Right hindlimb (tissue), 1 donor: ENCODE measurements at places on chromosomes 5 and 9.
A peak's percentile ranks its signal among the peaks of the same experiment; 100 is the strongest.

GRCh38 chr5:146796144-146796543 is 82.4 kb downstream of the PPP2R2B start:
- no peak for DNase-seq

DNA sequence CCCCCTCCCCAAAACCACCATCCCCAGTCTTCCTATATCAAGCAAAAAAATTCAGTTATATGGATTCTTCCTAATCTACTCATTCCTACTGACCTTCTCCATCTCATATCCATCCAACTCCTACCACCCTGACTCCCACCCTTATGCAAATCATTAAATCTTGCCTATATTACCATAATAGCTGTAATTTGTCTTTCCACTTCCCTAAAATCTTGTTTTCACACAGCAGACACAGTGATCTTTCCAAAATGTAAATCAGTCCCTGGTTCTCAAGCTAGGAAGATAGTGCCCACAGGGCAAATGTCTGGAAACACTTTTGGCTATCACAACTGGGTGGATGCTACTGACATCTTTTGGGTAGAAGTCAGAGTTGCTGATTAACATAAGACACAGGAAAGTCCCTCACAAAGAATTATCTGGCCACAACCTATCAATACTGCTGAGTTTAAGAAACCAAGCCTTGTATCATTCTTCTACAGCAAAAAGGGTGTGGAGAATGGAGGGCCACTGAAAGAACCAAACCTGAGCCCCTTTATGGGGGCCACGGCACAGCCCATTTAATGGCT is 1.4 kb downstream of the SRA1 start:
- DNase-seq: no peak

DNA sequence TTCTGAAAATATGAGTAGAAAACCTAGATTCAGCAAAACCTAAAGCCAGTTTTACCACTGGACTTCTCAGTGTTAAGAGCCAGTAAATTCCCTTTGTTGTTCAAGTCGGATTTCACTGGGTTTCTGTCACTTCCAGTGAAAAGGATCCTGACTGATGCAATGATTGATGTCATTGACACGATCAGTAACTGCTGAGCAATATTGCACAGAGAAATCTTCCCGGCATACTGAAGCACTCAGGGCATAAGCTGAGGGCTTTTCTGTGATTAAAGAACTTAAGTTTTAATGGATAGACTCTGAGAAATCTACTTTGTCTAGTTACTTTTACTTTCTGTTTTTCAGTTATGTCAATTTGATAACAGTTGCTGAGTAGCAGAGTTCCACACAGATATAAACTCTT is 61.9 kb downstream of the DENND1A start:
- DNase-seq: no peak

- DNase-seq: no peak
Observed at GRCh38 chr5:179403426-179404147, 58.3 kb upstream of the ADAMTS2 start.

DNA sequence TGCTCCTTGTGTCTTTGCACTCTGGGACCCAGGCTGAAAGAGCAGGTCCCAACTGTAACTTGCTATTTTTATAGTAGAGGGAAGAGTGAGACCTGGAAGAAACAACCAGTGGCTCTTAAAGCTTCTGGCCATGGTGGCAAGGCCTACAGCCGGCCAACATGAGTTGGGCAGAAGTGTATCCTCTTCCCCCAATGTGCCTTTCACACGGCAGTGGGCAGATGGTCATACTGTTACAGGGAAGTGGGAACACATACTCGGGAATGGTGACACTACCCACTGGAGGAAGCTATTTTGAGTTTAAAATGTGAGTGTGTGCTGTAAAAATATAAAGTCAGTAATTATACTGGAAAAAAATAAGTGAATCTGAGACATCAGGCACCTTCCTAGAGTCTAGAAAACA is 116.0 kb downstream of the MVB12B start:
- DNase-seq: no peak

- no peak for DNase-seq
Observed at GRCh38 chr5:86786955-86787354, 169.2 kb downstream of the COX7C start.

DNA sequence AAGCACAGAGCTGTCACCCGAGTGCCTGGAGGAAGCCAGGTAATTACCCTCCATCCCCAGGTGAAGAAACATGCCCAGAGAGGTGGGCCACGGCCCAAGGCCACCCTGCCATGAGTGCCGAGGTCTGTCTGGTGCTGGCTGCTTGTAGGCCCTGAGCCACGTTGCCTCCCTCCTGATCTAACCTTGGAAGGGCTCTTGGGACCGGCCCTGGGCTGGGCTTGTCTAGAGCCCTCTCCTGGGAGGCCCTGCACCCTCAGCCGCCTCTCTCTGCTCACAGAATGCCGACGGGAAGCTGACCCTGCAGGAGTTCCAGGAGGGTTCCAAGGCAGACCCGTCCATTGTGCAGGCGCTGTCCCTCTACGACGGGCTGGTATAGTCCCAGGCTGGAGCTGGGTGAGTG is 39.4 kb upstream of the HMCN2 start:
- DNase-seq: no peak

DNA sequence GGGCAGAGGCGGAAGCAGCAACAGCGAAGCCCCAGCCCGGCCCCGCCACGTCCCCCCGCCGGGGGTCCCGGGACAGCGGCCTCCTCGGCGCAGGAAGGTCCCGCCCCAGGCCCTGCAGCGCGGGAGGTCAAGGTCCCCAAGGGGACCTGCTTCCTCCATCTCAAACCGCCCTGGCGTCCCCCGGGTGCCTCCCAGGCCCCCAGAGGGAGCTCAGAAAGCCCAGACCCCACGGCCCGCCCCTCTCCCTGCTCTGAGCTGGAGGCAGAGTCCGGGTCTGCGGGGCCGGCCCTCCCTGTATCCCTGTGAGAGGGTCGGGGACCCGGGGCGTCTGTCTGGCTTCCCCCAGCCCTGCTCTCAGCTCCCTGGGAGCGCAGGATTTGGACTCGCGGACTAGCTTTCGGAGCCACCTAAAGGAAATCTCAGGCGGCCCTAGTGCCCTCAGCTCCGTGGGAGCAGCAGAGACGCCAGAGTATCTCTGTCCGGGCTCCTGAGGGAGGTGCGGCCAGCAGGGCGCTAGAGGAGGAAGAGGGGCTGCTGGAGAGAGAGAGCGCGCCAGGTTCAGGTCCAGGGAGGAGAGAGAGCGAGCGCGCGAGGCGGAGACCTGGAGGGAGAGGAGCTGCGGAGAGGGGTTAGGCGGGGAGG is 30.7 kb downstream of the EXOC3 start:
- DNase-seq: peak; percentile 48

- DNase-seq: no peak
Observed at GRCh38 chr9:128625391-128626146, 31.1 kb downstream of the DYNC2I2 start.

DNA sequence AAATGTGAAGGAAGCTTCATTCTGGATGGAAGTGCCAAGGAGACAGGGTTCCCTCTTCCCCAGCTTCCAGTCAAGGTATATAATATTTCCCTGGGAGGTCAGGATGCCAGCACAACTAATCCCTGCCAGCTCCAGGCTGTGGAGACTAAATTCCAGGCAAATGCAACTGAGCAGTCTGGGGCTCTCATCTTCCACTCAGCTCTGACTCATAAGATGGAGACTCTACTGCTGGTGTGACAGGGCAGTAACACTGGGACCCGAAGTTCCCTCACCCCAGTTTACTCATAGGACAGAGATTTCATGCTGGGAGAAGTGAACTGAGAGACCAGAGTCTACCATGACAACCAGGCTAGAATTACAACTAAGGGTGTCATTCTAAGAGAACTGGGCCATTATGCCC is 235.4 kb downstream of the FSTL4 start:
- peak; percentile 0 for DNase-seq

DNA sequence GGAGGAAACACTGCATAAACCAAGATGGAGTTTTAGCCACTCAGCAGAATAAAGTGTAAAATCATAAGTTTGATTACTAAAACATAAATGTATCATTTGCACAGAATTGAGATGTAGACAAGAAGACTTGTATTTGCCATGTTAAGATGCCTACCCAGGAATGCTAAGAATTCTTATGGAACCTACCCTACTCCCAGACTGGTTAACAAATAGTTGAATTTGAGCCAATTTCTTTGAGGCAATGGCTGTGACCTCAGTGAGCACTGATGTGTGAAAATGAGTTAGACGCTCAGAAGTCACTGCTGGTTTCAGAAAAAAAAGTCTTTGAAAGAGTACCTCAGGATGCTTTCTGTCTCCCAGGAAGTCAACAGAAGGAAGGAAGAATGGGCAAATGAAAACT is 95.6 kb downstream of the ESM1 start:
- no peak for DNase-seq

DNA sequence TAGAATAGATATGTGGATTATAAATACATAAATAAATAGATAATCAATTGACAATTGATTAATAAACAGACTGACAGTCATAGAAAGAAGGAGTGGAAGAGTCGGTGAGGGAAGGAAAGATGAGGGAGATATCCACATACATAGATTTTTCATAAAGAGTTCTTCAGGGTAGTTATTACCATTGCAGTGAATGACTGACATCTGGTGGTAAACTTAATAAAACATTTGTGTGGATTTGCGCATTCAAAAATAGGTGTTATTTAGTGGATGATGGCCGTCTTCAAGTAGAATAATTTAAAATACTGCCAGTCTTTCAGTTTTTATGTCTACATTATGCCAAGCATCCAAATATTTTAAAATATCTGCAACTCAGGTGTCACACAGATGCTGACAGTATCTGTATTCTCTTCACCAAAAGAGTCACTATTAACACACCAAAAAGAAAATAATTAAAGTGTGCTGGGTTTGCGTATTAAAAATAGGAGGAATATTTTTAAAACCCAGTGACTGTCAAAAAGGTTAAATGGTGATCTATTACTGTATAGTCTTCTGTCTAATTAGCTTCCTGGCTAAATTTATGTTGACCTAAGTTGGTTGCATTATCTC is 78.8 kb downstream of the GIN1 start:
- no peak for DNase-seq

GRCh38 chr9:37471942-37472684 is 6.9 kb upstream of the ZBTB5 start:
- DNase-seq: no peak

GRCh38 chr5:82847562-82847961 is 229.6 kb downstream of the TMEM167A start:
- no peak for DNase-seq

- DNase-seq: no peak
Observed at GRCh38 chr5:38948501-38948900, 102.7 kb downstream of the OSMR start.

GRCh38 chr5:98163796-98164493 is 609.5 kb upstream of the RGMB start:
- no peak for DNase-seq

DNA sequence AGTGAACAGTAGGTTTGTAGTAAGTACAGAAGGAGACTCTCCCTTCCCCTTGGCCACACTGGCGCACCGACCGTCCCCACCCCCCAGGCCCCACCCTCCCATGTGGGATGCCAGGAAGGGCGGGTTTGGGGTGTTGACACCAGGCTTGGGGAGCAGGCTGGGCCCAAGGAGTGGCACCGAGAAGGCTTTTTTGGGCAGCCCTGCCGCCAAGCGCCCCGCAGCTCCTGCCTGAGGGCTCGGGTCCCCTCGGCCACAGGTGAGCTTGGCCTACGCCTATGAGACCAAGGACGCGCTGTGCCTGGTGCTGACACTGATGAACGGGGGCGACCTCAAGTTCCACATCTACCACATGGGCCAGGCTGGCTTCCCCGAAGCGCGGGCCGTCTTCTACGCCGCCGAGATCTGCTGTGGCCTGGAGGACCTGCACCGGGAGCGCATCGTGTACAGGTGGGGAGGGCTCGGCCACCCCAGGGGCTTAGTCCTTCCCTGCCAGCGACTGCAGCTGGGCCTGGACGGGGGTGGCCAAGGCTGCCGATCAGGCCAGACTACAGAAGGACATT is 7.3 kb downstream of the GRK6 start:
- DNase-seq: no peak

DNA sequence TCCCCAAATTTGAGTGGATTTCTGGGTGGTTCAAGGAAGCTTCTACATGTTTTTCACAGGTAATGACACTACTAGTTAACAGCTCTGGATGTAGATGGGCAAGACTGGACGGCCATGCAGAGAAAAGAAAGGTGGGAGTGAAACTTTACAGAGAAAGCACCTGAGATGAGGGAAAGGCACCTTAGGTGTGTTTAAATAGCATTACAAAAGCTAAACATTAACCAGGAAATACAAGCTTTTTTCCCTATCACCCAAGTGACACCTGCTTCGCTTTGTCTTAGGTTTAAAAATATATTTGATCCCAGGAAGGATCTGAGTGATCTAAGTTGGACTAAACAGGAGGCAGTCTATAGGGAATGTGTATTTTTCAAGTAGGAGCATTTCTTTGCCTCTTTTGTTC is 8.3 kb downstream of the C9orf152 start:
- no peak for DNase-seq

DNA sequence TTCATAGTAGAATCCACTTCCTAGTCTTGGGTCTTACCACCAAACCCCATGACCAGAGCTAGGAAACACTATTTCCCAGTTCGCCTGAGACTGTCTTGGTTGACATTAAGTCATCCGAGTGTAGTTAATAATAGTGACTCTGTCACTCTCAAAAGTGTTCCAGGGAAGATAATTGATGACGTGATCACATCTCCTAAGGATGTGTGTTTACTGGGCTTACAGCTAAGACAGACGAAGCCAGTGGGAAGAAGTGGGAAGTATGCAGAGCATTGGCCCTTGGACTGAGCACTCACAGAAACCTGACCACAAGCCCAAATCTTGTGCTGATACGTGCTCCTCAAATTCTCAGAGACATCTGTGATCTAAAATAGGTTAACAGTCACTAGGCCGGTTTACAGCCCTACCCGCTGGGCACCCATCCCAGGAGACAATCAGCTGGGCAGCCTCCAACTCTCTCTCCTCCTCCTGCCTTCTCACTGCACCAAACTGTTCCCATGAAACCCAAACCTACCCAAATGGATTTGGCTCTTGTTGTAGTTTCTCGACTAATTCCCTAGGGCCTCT is 316.6 kb downstream of the TLE1 start:
- no peak for DNase-seq

DNA sequence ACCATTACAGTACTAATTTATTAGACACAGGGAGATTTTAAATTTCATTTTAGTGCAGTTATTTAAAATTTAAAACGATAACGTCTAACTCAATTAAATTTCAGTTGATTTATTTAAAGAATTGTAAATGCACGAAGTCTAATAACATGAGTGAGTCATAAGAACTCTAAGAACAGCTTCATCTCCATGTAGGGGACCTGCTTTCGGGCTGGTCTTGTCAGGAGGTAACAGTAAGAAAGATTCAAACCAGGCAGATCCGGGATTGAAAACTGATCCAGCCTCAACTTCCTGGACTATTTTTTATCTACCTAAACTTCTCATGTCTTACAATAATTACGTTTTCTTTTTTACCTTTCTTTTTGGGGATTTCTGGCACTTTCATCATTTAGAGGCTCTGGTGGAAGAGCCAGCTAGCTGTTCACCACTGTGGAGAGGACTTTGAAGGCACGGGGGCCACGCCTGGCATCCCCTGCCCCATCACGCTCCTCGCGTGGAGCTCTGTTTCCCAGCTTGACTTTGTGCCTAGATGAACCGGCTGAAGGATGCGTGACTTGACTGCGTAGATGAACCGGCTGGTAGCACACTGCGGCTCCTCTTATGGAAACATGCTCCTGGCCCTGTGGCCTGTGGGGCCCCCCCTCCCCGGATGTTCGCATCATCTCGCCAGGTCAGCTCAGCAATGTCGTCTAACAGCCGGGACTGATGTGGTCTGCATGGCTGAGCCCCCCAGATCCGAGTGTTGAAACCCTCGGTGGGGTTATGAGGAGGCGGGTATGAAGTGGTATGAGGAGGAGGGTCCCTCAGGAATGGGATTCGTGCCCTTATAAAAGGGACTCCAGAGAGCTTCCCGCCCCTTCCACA is 26.0 kb downstream of the NDUFS6 start:
- DNase-seq: no peak

- DNase-seq: no peak
Observed at GRCh38 chr5:29307478-29307877, 1886.0 kb upstream of the CDH6 start.
